Stimulated activated CD4-positive, alpha-beta T cell treated with anti-CD3 and anti-CD28 coated beads, Interleukin-12 subunit alpha, Interleukin-12 subunit beta, amount 100 ng/mL, for 24 hours (primary cell): ENCODE measurements at places on chromosomes 6 and 20.

- no peak for DNase-seq
Observed at GRCh38 chr6:55494411-55494810, 84.6 kb downstream of the HMGCLL1 start.

- no peak for DNase-seq
Observed at GRCh38 chr6:108716801-108717791, 131.1 kb upstream of the ARMC2 start.

DNA sequence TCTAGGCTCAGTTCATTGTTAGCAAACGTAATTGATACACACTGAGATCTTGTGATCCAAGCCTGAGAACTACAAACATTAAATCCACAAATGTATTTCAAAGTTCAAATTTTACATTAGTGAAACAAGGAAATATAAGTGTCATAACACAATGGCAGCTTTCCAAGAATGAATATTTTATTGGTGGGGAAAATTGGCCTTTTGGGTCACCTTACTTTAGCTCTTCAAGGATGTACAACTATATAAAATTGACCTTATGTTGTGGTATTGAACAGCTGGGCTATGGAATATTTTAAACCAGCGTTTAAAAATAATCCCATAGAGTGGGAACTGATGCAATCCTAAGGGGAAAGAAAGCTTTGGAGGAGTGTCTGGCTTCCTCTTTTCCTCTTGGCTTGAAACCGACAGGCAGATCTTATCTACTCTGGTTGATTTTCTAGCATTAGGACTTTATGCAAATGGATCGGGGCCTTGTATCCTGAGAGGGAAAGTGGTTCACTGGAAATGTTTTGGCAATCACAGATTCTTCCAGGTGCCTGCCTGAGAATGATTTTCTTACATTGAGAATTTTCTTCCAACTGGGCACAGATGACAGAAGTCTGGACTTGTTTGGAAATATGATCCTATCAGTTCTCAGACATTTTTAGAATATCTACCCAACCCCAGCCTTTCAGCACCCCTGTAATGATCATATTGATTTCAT lies 184.8 kb upstream of the ECI2 start:
- DNase-seq: no peak

DNA sequence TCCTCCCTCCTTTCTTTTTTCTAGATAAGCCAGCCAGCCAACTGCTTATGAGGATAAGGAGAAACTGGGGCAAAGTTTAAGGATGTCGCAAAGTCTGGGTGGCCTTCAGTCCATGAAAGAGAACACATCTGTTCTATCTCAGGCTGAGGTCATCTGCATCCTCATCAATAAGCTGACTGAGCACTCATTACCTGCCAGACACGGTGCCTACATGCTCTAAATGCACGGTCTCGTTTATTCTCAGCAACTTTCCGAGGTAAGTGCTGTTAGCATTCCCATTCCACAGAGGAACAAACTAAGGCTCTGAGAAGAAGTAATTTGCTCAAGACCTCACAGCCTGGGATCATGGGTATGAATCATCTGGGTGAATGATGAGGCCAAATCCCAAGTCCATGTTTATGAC lies 133.1 kb downstream of the BCAS1 start:
- DNase-seq: no peak

DNA sequence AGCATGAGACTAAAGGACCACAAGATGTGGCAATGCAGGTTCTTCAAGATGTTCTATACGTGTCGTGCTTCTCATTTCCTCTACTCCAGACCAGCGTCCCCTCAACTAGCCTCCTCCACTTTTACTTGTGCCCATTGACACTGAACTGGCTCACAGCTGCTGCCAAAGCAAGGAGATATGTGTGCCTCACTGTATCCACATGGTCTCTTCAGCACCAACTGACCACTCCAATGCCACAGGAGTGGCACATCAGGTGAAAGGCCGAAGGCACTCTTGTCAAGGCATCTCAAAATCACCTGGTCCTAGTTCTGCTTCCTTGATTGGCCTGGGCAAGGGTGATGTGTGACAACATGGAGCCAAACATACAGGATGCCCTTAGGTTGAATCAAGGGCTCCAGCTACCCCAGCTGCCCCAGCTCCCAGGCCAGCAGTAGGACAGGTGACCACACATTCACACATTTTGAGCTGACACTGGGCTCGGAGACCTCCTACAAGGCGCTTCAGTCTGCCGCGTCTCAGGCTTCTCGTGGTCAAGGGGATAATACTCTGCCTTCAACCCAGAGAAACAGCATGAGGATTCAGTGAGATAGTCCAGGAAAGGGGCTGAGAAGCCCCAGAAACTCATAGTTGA lies 205.2 kb upstream of the CDH4 start:
- DNase-seq: no peak

DNA sequence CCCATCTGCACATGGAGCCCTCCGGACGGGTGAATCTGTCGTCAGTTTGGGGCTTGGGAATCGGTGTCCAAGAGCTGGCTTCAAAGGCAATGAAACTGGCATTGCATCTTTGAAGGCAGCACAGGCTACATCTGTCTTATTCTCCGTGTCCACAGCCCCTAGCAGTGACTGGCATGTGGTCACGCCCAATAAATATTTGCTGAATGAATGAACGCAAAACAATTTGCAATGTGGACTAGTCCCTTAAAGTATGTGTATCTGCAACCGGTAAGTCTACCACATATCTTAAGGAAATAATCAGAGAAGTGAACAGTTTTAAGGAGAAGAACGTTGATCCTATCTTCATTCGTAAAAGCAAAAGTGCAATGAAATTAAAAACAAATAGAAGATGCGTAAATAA lies 8.0 kb upstream of the PMEPA1 start:
- no peak for DNase-seq

DNA sequence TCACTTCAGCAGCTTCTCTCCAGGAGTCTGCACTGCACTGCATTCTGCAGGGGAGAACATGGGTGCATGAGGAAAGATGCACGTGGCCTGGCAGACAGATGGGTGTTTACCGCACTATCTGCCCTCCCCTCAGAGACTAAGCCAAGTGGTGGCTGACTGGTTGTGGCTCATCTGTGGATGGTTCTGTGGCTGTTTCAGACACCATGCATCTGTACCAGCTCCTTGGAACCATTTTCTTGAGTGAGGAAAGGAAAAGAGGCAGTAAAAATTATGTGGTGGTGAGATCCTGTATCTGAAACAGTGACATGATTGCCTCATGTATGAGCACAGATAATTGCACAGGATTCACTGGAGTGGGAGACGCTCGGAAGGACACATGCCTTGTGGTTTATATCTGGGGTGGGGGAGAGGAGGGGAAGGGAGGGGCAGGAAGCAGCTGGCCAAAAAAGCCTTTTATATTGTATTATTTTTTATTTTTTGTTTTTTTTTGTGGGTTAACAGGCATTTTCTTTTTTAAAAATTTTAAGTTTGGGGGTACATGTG lies 161.7 kb downstream of the ERMARD start:
- no peak for DNase-seq

GRCh38 chr6:168186438-168186837 lies 107.4 kb upstream of the FRMD1 start:
- no peak for DNase-seq

DNA sequence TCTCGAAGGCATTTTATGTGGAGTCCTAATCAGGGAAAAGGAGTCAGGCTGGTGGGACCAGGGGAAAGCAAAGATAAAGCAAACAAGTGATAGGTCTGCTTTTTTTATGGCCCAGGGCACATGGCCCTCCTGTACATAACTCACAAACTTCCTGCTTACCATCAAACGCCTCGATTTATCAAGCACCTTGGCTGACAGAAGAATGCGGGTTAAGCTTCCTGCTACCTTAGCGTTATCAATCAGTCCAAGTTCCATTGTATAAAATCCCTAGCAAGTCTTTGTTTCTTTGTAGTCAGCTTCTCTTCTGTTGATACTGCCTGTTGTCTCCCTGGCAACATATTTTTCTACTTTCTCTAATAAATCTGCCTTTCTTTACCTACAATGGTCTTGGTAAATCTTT lies 4.1 kb upstream of the TRIM27 start:
- DNase-seq: no peak

DNA sequence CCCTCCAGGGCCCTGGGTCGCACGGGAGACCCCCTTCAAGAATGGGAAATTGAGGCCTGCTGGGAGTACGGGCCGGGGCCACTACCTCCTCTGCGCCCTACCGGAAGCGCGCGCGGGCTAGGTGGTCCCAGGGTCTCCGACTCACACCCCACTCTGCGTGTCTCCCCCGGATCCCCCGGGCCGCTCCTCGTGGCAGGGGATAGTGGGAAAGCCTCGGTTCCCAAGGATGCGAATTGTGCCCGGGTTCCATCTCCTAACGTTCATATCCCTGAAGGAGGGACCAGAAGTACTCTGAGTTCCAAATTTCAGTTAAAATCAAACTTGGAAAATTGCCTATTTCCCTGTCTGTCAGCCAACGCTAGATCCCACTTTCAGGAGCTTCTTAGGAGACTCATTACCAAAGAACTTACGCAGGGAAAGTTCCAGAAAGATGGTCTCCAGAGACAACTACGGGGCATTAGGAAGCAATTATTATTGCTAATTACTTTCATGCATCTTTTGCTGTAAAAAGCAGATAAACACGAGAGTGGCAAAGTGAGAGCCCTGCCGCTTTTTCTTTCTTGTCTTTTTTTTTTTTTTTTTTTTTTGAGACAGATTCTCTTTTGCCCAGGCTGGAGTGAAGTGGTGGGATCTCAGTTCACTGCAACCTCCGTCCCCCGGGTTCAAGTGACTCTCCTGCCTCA lies 858 bp downstream of the FAM83D start:
- no peak for DNase-seq

DNA sequence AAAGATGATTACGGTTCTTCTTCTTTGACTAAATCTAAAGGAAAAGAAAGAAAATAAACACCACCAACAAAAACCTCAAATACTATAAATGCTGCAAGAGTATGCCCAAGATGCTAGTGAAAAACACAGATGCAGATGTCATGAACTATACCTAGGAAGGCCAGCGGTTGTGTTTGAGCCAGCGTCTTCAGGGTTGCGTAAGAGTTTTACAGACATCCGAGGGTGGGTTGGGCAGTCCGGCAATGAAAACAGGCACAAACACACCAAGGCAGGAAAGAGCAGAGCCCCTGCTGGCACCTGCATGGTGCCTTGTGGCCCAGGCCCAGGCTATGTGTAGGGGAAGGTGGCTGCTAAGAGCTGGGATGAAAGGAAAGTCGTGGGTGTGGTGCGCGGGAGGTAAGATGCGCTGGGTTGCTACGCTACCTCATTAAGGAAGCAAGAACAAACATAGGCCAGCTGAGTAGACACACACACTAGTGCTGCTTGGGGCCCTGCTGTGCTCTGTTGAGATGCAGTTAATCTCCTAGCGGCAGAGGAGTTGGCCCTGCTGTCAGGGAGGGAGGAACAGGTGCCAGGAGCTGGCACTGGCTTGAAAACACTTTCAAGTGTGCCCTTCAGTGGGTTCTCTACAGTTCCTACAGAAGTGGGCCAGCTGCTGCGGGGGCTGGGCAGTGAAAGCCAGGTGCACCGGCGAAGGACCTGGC lies 170.2 kb upstream of the PLN start:
- DNase-seq: no peak

GRCh38 chr6:14384175-14384949 lies 266.8 kb downstream of the CD83 start:
- DNase-seq: no peak

GRCh38 chr6:2578767-2579166 lies 172.0 kb downstream of the MYLK4 start:
- no peak for DNase-seq

DNA sequence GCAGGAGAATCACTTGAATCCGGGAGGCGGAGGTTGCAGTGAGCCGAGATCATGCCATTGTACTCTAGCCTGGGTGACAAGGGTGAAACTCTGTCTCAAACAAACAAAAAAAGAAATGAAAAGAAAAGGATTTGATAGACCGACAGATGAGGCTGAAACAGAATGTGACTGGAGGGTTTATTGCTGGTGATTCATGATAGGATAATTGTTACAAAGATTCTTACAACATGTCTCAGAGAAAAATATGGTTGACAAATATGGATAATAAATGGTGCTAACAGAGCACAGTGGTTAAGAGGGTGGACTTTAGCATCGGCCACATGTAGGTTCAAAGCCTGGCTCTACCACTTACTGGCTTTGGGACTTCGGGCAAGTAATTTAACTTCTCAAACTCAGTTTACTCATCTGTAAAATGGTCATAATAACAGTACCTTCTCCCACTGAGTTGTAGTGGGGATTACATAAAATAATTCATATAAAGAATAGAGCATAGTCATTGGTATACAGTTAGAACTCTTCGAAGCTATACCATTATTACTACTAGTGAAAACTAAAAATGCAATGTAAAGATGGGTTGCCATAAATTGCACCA lies 131.9 kb downstream of the MAP3K7 start:
- no peak for DNase-seq

DNA sequence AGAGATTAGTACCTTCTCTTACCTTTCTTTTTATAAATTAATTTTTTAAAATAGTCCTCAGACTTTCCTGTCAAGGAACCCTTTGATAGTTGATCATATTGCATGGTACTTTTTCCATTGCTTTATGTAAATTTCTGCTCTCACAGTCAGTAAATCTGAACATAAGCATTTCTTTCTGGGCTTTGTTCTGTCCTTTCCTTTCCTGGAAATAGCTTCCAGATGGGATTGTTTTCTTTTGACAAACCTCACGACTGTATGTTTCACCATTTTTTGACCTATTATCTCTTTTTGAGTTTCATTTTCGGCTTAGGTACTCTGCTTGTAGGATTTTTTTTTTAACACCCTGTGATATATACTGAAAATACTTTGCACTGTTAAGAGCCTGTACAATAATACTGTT lies 32.6 kb downstream of the UTRN start:
- no peak for DNase-seq
